ENCODE measurements at places on chromosomes 5 and 9.
A peak's percentile ranks its signal among the peaks of the same experiment; 100 is the strongest.

- DNase-seq = no peak
Observed at GRCh38 chr5:135212361-135213026, 178.5 kb upstream of the PITX1 start.

DNA sequence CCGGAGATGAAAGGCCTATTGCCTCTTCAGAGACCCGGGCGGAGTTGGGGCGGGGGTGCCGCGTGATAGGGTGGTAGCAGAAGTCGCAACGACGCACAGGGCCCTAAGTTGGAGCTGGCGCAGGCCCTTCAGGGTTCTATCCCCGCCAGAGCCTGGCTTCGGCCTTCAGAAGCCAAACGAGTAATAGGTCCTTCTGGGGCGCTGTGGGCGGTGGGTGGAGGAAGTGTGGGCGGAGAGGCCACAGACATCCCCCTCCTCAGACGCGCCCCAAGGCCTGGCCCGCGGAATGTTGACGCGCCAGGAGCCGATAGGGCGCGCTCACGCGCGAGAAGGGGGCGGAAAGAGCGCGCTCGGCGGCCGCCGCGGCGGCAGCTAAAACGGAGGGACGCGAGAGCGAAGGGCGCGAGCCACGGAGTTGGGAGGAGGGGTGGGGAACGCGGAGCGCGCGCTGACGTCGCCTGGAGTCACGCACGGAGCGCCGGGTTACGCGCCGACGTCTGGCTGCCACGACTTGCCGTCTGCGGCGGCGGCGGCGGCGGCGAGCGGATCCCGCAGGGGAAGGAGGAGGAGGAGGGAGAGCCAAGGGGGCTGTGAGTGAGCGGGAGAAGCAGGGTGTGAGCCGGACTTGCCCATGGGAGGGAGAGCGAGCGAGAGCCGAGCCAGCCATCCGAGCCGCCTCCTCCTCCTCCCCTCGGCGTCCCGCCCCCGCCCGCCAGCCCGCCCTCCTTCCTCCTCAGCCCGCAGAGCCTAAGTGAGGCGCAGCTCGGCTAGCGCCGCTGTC is 6.4 kb upstream of the PURA start:
- DNase-seq = peak; percentile 95

GRCh38 chr5:123673107-123673506 is 161.1 kb downstream of the CSNK1G3 start:
- DNase-seq = peak; percentile 31

GRCh38 chr5:127313847-127314473 is 23.4 kb downstream of the MEGF10 start:
- peak; percentile 69 for DNase-seq

DNA sequence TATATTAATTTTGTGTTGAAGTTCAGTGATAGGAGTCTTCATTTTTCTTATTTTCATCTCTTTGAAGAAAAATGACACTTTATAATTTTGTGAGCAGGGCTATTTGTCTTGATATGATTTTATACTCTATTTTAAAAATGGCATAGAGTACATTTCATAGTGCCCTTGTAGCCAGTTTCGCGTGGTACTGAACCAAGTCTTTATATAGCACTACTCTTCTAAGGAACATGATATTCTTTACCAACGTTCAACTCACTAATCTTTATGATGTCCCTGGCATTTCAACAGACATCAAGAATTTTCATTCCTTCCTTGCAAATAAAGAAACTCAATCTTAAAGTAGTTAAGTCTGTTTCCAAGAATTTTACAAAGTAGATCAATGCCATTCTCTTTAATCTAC is 41.5 kb upstream of the HOMER1 start:
- DNase-seq = no peak

GRCh38 chr5:76337953-76338451 is 65.1 kb upstream of the IQGAP2 start:
- DNase-seq = peak; percentile 89

DNA sequence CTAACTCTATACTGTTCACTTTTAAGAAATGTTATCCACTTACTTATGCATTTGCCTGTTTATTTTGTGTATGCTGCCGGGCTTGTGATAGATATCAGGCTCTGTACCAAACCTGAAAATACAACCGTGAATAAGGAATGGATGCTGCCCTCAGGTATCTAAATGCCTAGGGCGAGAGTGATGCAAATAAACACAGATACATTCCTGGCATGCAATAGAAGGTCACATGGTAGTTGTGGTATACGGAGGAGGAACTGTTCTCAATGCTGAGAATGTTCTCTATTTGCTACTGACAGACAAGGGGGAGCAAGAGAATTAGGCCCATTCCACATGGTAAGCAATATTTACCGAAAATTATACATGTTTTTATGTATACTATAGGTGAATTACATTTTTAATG is 227.8 kb downstream of the ICE1 start:
- peak; percentile 7 for DNase-seq

- no peak for DNase-seq
Observed at GRCh38 chr9:115050002-115050490, 67.9 kb downstream of the TNC start.

DNA sequence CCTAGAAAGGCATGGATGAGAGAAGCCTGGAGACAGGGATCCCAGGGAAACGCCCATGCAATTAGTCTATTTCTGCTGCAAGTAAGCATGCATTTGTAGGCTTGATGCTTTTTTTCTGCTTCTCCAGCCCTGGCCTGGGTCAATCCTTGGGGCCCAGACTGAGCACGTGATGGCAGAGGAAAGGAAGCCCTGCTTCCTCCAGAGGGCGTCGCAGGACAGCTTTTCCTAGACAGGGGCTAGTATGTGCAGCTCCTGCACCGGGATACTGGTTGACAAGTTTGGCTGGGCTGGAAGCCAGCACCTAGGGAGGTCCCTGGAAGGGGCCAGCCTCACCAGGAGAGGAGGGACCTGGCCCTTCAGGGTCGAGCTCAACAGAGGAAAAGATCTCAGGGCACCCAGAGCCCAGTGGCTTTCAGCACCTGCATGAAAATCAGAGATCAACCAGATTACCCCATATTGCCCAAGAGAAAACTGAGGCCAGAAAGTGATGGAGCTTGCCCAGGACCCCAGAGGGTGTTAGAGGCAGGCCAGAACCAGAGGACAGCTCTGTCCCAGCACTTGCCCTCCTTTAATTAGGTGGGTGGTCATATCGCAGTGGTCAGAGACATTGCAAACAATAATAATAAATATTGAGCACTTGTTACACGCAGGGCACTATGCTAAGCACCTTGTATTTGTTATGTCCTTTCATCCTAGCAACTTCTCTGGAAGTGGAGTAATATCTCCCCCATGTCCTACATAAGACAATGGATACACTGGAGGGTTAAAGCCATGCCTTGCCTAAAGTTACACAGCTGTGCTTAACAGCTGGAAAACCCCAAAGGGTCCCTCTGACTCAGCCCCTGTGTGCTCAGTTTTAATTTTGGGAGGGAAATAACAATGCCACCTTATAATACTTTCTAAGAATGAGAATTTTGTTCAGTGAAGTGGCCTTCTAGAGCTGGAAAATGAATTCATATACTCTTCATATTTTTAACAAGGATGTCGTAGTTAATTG is 67.1 kb downstream of the KLF4 start:
- peak; percentile 70 for DNase-seq

DNA sequence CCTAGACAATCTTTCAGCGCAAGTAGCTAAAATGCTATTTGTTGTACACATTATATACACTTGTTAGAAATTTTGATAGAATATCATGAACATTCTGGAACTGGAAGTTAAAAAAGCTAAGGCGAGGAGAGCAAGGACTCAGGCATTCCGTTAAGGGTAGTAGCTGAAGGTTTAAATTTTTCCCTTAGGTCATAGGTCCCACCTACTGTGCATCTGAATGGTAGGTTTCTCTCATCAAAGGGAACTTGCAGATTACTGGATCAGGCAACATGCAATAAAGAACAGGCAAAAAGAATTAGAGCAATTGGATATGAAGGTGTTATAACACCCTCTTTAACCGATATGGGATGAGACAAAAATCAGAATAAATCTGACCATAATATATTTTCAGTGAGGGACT is 32.8 kb downstream of the TMEM161B start:
- DNase-seq = no peak

- DNase-seq = no peak
Observed at GRCh38 chr5:81315336-81315735, 13.9 kb downstream of the ZCCHC9 start.

- no peak for DNase-seq
Observed at GRCh38 chr9:36398745-36399144, 1.3 kb downstream of the RNF38 start.

DNA sequence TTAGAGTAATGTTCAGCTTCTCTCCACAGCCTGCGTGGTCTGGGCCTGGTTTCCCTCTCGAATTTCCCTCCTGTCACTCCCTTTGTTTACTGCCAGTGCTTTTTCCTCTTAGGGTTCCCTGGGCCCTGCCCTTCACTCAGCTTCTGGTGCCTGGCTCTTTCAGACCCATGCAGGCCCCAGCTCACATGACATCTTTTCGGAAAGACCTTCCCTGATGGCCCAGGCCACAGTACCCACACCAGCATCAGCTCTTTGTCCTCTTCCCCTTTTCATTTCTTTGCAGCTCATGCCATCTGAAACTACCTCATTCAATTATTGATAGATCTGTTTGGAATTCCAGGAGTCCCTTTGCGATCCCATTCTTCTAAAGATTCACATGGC is 68.1 kb upstream of the ABL1 start:
- no peak for DNase-seq

DNA sequence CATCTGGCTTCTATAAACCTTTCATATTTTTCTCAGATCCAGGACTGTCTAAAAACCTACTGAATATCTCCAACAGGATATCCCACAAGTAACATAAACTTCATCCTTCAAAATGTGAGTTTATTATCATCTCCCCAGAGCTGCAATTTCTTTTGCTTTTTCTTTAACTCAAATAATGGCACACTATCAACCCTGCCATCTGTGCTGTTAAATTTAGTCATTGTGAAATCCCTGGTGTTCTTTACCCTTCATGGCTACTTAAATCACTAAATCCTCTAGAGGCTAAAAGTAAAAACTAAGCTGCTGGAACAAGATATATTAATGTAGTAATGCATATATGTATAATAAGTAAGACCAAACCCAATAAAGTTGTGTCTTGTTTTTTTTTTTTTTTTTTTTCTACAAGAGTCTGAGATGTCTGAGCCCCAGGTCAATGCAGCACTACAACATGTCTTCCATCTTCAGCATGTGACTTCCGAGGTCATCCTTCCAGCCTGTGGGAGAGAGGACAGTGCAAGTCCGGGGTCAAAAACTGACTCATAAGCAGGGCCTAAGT is 362.9 kb downstream of the ADGRV1 start:
- DNase-seq = no peak

GRCh38 chr5:470961-471749 is 28.2 kb downstream of the EXOC3 start:
- no peak for DNase-seq

DNA sequence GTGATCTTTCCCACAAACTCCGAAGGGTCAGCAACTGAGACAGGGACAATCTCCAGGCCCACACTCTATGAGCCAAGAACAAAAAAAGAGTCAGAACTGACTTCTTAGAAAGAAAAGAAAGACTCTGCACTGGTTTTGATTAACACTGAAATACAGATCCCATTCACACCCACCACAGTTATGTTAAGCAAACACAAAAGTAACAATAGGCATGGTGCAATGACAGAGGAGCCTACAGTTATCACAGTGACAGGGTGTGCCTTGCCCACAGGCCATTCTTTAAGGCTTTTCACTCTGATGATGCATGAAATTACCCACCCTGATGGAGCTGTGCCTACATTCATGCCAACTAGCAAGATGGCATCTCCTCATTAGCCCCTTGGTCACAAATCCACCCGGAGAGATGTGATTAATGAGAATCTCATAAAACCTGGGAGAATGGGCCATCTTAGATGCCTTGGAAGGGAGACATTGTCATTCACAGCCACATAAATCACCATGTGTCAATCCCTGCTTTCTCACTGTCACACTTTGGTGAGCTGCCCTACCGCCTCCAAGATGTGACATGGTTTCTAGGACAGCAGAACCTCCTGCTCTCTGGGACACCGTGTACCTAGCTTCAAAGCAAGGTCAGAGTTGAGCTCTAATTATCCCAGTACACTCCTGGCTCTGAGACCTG is 27.6 kb upstream of the FSTL4 start:
- no peak for DNase-seq

- no peak for DNase-seq
Observed at GRCh38 chr5:64619609-64620008, 70.7 kb upstream of the SHISAL2B start.

GRCh38 chr5:139164020-139164419 is 34.1 kb downstream of the SIL1 start:
- DNase-seq = no peak
